Activated naive CD8-positive, alpha-beta T cell treated with anti-CD3 and anti-CD28 coated beads, Interleukin-2, amount 50 U/mL, for 24 hours (primary cell): ENCODE measurements at places on chromosomes 13 and 19.

GRCh38 chr19:12647490-12648071 is 19.0 kb downstream of the MAN2B1 start:
- peak; percentile 59 for DNase-seq

GRCh38 chr13:64471916-64472315 is 2758.2 kb downstream of the PCDH9 start:
- no peak for DNase-seq

GRCh38 chr13:114298866-114299265 is 15.4 kb upstream of the CHAMP1 start:
- no peak for DNase-seq

DNA sequence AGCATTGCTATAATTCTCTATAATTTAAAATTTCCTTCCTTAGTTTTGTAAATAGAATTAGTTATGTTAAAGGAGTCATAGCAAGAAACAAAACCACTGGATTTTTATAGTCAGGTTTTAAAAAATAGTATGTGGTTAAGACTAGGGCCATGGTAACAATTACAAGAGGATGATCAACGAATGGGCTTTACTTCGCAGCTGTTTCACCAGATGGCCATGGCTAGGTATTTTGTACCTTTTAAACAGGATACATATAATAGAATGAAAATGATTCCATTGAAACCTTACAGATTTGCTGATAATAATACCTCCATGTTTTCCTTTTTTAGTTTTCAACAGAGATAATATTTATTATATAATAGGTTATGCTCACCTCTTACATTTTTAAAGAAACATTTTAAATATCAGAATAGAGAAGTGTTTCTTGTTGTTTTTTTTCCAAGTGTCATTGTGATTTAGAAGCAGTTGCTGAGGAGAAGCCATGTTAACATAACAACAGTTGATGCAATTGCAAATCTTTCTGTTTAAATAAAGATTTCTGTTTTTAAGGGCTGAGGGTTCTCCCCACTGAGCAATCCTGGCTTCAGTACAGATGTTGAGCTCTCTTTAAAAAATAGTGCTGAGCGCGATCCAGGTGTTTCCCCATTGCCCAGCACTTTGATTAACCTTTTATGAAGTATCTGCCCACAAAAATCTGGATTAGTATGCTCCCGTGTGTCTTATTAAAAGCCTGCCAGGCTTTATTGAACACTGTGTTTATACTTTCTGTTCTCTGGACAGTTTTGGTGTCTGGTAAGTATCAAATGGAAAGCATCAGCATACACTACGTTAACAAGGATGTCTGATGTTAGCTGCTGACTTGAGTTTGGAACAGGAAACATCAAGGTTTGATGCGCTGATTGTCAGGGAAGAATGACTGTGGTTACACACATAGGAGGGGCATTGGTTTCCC is 205.3 kb downstream of the HS6ST3 start:
- no peak for DNase-seq

DNA sequence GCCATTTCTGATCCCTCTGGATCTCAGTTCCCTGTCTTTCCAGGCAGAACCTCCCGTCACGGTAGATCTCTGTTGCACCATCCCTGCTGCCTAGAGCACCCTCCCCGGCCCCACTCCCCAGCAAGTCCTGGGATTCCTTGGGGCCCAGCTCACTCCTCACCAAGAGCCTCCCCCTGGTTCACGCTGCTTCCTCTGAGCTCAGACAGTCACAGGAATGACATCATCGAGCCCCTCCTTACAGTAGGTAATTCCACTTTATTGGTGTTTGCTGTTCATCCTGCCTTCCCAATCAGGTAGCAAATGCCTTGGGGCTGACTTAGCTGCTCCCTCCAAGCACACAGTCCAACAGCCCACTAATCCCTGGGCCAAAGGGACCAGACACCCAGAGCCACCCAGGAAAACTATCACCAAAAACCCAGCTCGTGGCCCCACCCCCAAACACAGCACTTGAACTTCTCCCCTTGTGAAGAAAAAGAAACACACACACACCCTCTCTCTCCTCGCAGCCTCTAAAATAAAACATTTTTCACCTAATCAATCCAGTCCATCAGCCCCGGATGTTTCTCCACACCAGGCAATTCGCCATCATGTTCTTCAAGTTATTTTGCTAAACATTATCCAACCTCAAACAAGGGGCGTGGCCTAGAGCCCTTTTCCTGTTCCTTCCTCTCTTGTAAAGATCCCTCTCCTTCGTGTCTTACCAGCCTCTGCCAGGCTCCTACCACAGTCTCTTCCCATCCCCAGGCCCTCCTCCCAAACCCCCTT is 2.5 kb downstream of the NAPA start:
- no peak for DNase-seq

GRCh38 chr19:6847828-6848200 is 39.6 kb upstream of the ADGRE1 start:
- no peak for DNase-seq

DNA sequence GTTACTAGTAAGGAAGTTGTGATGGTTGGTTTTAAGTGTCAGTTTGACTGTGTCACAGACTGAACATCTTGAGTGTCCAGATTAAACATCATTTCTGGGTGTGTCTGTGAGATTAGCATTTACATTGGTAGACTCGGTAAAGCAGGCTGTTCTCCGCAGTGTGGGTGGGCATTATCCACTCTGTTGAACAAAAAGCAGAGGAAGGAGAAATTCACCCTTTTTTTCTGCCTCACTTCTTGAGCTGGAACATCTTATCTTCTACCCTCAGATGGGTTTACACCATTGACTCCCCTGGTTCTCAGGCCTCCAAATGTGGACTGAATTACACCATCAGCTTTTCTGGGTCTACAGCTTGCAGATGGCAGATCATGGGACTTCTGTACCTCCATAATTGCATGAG is 63.7 kb upstream of the ZDHHC20 start:
- no peak for DNase-seq
